ENCODE measurements at places on chromosomes 11 and 22.

DNA sequence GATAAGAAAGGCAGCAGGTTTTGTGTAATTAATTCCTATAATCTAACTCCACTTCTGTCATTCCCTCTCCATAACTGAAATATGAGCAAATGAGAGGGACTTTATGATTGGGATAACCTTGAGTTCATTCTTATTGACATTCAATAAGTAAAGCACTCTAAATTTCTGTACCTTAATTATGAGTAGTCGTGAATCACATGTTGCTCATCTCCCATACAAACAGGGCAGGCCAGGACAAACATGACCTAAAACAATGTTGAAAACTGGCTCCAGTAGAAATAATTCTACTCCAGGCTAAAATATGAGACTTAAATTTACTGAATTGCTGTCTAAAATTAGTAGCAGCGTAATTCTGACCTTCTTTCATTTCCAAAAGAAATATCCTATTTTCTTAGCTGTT is 505.4 kb downstream of the NELL1 start:
- no peak for DNase-seq

DNA sequence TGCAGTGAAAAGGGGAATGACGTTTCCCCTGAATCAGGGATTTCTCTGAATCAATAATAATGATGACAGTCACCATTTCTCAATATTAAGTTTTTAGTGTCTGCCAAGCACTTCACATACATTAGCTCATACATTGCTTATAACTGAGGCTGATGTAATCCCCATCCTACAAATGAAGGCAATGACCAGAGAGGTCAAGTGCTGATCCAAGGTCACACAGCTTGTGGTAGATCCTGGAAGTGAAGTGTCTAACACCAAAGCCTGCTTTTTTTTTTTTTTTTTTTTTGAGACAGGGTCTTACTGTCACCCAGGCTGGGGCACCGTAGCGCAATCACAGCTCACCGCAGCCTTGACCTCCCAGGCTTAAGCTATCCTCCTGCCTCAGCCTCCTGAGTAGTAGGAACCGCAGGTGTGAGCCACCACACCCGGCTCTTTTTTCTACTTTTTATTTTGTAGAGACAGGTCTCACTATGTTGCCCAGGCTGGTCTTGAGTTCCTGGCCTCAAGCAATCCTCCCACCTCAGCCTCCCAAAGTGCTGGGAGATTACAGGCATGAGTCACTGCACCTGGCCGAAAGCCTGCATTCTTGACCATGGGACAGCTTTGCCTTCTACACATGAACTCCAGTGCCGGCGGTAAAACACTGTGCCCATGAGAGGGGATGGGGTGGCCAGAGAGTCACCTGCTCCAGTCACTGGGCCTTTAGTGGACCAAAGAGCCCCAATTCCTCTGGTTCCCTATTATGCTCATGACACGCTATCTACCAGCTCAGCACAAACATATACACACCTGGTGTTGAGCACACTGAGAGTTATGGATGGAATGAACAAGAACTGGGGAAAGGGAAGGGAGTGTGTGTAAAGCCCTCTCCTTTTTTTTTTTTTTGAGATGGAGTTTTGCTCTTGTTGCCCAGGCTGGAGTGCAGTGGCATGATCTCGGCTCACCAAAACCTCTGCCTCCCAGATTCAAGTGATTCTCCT is 17.4 kb downstream of the ARHGAP1 start:
- DNase-seq = no peak

DNA sequence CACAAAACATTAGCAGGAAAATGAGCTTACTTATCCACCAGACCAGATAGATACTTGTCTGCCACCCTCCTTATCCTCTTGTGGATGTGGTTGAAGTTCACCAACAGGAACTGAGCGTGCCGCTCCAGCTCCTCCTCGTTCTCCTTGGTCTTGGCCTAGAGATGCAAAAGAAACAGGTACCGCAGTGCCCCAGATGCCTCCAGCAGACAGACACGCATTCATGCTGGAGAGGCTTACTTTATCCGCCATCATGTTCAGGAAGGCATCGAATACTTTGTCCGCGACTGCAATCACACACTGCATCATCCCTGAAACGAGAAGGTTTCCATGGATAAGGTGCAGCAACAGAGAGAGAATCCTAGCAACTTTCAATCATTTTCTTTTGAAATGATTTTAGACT is 21.0 kb upstream of the SERPIND1 start:
- no peak for DNase-seq

DNA sequence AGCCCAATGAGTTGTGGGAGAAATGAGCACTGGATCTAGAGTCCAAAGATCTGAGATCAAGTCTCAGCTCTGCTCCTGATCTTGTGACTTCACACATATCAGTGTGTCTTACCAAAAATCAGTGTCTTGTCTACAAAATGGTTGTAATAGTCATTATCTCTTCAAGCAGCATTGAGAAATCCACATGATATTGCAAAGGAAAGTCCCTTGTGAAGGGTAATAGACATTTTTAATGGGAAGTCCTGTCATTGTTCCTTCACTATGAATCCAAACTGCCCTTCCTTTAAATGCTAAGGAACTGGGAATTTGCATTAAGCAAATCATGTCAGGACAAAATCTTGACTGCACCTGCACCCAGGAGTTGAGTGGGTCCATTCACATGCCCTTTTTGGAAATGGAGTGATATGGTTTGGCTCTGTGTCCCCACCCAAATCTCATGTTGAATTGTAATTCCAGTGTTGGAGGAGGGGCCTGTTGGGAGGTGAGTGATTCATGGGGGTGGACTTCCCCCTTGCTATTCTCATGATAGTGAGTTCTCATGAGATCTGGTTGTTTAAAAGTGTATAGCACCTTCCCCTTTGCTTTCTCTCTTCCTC is 51.1 kb downstream of the COMMD9 start:
- no peak for DNase-seq

DNA sequence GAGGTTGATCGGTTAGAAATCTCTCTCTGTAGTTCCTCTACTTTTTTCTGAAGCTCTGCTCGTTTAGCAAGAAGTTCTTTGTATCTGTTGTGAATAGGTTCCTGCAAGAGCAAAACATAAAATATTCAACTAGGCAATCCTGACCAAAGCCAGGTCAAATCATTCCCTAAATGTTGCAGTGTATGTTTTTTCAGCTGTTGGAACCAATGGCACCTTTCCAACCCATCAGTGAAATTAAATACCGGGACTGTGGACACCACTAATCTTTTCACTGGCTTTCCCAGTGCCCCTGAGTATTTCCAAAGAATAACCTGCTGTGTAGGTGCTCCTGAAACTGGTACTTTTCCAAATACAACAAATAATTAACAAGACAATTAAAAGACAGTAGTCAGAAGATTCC is 45.1 kb downstream of the CEP57 start:
- no peak for DNase-seq

DNA sequence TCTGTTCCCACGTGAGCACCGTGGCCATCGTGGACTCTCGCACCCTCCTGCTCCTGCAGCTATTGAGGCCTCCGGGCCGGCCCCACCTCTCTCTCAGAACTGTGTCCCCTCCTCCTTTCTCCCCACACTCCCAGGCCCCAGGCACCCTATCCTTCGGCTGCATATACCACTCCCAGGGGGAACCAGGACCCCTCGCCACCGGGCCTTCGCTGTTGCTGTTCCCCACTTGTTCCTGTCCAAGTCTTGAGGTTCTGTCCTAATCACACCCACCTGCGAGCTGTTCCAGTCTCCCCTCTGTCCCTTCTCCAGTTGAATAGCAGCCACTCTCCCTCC is 43.0 kb upstream of the CDON start:
- no peak for DNase-seq

GRCh38 chr11:36657610-36658267 is 59.7 kb upstream of the RAG2 start:
- DNase-seq = no peak

DNA sequence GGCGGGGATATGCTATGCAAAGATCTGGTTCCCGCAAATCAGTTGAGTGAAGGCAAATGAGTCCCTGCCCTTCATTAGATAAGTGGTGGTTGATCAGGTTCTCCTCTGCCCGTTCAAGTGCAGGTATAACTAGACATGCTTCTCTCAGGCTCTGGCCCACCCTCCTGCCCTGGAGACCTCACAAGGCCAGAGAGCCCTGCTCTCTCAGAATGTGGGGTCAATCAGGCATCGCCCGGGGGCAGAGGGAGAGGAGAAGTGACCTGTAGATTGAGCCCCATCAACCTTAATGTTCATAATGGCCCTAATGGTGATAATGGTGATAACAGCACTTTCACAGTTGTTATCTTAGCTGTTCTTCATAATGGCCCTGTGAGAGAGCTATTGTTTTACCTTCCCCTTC is 224.3 kb downstream of the DSCAML1 start:
- no peak for DNase-seq

DNA sequence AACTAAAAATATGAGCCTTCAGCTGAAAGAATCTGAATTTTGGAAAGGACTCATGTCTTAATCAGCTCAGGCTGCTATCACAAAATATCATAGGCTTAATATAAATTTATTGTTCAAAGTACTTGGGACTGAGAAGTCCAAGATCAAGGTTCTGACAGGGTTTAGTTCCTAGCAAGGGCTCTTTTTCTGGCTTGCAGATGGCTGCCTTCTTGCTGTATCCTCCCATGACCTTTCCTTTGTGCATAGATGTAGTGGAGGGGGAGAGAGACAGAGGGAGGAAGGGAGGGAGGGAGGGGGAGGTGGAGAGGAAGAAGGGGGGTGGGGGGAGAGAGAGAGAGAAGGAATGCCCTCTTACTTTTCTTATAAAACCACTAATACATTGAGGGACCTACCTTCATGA is 306.8 kb upstream of the DDI1 start:
- DNase-seq = no peak

- DNase-seq = no peak
These were observed 361.8 kb downstream of the TENM4 start for GRCh38 chr11:79078999-79079398.

- no peak for DNase-seq
These were observed 215.2 kb upstream of the MPPED2 start for GRCh38 chr11:30801357-30801756.

- DNase-seq = no peak
These were observed 33.9 kb upstream of the PANX2 start for GRCh38 chr22:50136581-50137015.

DNA sequence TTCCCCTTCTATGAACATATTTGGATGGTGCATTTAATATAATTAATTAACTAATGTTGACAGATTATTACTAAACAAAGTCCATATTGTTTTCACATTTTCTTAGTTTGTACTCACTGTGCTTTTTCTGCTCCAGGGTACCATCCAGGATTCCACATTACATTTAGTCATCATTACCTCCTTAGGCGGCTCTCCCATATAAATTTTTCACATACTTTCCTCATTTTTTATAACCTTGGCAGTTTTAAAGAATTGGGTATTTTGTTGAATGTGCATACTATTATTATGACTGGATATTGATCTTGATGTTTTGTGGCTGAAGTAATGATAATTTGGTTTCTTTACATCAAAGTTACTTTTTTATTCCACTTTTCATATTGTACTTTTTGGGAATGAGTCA is 755.6 kb upstream of the ANO3 start:
- no peak for DNase-seq

DNA sequence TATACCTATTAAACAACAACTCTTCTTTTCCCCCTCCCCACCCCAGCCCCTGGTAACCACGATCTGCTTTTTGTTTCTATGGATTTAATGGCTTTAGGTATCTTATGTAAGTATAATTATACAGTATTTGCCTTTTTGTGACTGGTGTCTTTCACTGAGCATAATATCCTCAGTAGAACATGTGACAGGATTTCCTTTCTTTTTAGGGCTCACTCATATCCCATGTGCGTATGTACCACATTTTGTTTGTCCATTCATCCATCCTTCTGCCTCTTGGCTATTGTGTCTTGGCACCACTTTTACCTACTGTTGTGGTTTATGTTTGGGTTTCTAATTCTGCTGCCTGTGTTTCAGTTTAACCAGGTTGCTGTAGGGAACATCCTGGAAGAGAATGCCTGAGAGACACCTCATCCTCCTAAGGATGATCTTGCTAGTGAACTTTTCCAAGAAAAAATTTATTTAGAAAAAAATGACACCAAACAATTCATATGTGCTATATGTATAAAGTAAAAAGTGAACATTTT is 77.6 kb upstream of the SESN3 start:
- DNase-seq = no peak

DNA sequence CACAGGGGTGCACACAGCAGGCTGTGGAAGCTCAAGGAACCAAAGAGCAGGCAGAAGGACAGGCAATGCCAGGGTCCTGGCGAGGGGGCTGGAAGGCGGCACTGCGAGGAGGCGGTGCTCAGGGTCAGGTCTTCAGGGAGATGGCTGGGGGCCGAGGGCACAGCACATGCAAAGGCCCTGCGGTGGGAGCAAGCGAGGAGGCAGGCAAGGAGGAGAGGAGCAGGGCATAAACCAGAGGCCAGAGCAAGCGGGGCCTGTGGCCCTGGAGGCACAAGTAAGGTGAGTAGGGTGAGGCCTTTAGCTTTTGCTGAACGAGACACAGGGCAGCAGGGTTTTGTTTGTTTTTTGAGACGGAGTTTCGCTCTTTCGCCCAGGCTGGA is 126.9 kb downstream of the ARHGAP8 start:
- no peak for DNase-seq

GRCh38 chr11:118843565-118843964 is 40.1 kb upstream of the CXCR5 start:
- no peak for DNase-seq

GRCh38 chr11:8661001-8661795 is 21.3 kb downstream of the TRIM66 start:
- no peak for DNase-seq

GRCh38 chr11:115580927-115581680 is 76.9 kb upstream of the CADM1 start:
- no peak for DNase-seq

- no peak for DNase-seq
These were observed 7.9 kb upstream of the MCHR1 start for GRCh38 chr22:40671369-40671768.

- DNase-seq = no peak
These were observed 352 bp downstream of the C22orf23 start for GRCh38 chr22:37953062-37953436.

- DNase-seq = no peak
These were observed 2.8 kb upstream of the ANO9 start for GRCh38 chr11:444396-445144.

DNA sequence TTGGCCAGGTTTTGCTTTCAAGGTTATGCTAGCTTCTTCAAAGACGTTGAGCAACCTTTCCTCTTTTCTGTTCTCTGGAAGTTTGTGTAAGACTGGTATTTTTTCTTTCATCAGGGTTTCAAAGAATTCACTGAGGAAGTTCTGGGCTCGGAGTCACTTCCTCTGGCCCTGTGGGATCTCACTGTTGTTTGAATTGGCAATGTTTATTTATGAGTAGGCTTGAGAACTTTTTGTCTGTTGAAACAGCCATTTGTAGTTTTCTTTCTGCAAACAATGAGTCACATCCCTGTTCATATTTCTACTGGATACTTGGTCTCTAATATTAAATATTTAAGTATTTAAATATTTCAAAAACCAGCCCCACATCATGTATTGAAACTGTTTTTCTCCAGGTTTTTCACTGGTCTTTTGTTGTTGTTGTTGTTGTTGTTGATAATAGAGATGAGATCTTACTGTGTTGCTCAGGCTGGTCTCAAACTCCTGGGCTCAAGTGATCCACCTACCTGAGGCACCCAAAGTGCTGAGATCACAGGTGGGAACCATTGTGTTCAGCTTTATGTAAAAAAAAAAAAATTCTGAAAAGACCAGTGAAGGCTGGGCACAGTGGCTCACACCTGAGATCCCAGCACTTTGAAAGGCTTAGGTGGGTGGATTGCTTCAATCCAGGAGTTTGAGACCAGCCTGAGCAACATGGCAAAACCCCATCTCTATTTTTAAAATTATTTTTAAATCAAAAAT is 26.9 kb downstream of the SUSD2 start:
- DNase-seq = no peak

GRCh38 chr22:28442711-28443525 is 236.7 kb downstream of the TTC28 start:
- no peak for DNase-seq

Measured in caudate nucleus (tissue), 63 donors.